Caki2 (cell line): ENCODE measurements at places on chromosomes 11 and 22. TPM values are rescaled to one million over a fixed set of nuclear protein-coding genes. Genes with fewer than 3 reads are reported as not detected.

Gene RSF1
- total RNA-seq, result 4.9 and 16.9 TPM in 2 replicates

Gene TPBGL
- not detected in 2 replicates for total RNA-seq

Gene PGA5
- total RNA-seq, result not detected in 2 replicates

- no peak for DNase-seq
Observed at GRCh38 chr22:22591348-22592299, 32.6 kb upstream of the PRAME start.

DNA sequence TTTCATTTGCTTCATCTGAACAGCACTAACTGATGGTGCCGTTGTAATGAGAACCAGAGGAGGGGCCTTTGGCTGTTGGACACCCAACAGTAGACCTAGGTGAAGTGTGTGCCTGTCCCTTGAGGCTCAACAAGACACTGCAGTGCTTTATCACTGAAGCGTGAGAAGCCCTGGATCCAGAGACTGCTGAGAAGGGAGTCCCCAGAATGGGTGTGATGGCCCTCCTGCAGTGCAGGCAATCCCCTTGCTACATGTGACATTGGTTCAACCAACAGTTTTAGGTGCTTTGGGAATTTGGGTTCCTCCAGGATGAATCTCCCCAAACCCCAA lies 125.6 kb downstream of the BRD1 start:
- DNase-seq, result no peak

Gene DDX10
- 11.2 and 25.5 TPM in 2 replicates for total RNA-seq

Gene CDC42BPG
- 0.12 and 1.1 TPM in 2 replicates for total RNA-seq

DNA sequence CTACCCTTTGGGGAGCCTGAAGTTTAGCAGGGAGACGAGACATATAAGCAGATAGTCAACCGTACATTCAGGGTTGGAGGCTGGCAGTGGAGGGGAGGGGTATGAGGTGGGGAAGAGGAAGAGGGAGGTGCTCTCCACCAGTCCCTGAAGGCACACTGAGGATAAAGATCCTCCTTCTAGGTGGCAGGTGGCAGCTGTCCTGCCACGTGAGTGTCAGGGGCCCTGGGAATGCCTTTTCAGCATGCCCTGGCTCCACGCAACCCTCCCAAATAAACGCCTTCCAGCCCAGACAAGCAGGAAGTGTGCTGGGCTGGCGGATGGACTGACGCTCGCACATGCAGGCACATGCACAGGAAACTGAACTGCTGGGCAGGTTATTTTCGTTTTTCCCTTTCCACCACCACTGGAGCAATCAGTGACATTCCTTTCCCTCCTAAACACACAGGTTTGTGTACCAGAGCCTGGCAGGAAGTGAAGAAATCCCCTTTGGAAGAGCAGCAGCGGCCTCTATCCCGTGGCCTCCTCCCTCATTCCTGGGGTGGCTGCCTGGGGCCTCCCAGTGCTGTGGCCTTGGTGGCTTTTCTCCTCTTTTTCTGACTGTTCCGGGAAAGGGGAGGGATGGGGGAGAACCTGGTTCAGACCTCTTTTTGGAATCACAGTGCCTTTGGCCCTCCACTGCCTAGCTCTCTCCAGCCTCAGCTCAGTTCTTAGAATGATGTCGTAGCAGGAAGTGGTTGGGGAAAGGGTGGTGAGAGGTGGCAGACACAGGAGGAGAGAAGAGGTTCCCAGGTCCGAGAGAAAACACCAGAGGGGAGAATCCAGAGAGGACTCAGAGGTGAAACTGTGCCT lies 157.0 kb upstream of the TIMP3 start:
- no peak for DNase-seq

Gene MMP3
- total RNA-seq, result not detected in 2 replicates

Gene OR2D2
- not detected in 2 replicates for total RNA-seq

Gene RIBC2
- total RNA-seq, result 1.6 and 5.3 TPM in 2 replicates

Gene ANKRD42
- total RNA-seq, result 3.8 and 4.9 TPM in 2 replicates

Gene RRM1
- total RNA-seq, result 93.1 and 104 TPM in 2 replicates

Gene NCR3LG1
- total RNA-seq, result 1.8 TPM in 2 replicates

DNA sequence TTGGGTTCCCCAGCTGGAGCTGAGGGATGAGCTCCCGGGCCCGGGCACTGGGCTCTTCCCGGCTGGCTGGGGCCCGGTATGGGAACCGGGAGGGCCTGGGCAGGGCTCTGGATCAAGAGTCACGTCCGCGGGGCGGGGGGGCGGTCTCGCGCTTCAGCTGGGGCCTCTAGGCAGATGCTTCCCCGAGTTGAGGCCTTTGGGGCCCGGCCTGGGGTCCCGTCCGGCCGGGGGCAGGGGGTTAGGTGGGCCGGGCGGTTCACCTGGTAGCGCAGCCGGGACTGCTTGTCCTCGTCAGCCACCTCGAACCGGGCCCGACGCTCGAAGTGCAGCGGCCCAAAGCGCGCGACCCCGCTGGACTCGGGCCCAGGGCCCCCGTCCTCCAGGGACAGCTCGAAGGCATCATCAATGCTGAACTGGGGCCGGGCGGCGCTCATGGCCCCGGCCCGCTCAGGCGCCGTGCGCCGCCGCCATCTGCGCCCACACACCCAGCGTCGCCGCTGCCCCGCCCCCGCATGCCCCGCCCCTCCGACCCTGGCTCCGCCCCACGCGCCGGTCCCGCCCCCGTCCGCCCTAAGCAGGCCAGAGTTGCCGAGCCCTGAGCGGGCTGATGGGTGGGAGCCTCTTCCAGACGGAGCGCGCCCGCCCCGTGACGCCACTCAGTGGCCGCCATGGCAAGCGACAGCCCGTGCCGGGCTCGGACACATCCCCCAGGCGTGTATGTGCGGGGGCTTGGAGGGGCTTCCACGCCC lies at the start of gene TMEM134:
TMEM134 (minus strand) TSS at position 493 of the 749 bp plus-strand sequence; CDS start at position 434, 59 bp downstream.
- peak; percentile 62 for DNase-seq

- no peak for DNase-seq
Observed at GRCh38 chr11:122864386-122865115, 18.0 kb upstream of the JHY start.

GRCh38 chr22:39808081-39808480 lies 85.5 kb downstream of the ENTHD1 start:
- no peak for DNase-seq

Gene SLC22A6
- not detected in 2 replicates for total RNA-seq

DNA sequence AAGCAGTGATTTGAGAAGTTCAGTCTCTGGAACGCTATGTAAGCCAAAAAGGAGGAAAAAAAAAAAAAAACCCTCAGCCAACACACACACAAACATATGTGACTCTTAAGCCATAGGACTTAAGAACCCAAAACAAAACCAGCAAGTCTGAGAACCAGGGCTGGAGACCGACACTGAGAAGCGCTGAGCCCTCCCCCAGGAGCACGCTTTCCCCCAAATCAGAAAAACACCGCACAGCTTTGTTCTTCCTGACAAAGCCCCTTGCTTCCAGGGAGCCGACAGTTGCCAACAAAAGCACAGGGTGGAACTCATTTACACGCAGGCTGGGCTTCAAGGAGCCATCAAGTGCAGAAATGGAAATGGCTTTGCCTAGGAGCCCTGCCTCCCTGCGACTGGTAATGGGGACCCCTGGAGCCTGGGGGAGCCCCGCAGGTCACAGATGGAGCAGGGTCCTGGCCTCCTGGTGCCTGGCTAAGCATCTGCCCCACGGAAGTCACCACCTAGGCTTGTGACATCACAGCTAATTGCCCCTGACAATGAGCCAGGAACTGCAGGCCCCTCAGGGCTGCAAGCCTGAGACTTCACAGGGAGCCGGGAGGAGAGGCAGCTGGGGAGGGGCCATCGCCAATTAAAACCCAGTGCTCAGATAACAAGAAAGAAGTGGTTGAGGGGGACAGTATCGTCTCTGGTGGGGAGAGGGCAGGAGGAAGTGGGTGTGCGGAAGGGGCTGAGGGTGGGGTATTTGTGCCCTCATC lies 66.9 kb downstream of the NFAM1 start:
- DNase-seq, result no peak

GRCh38 chr11:1896923-1897322 lies 5.2 kb upstream of the PRR33 start:
- no peak for DNase-seq

DNA sequence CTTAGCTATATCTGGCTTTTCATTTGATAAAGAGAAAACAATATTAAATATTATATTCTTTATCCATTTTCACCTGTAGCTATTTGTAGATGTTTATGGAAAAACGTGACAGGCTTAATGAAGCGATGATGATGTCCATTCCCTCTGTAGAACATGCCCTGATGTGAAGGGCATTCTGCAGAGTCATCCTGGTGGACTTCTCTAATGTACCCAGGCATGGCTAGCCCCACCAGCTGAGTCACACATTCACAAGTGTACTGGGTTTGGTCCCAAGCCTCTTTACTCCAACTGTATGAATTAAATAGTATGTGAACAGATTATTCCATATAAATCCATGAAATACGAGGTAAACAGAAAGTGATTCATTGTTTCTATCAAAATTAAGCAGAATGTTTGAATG lies 139.3 kb downstream of the CADM1 start:
- peak; percentile 32 for DNase-seq

Gene KRTAP5-8
- total RNA-seq, result not detected in 2 replicates

DNA sequence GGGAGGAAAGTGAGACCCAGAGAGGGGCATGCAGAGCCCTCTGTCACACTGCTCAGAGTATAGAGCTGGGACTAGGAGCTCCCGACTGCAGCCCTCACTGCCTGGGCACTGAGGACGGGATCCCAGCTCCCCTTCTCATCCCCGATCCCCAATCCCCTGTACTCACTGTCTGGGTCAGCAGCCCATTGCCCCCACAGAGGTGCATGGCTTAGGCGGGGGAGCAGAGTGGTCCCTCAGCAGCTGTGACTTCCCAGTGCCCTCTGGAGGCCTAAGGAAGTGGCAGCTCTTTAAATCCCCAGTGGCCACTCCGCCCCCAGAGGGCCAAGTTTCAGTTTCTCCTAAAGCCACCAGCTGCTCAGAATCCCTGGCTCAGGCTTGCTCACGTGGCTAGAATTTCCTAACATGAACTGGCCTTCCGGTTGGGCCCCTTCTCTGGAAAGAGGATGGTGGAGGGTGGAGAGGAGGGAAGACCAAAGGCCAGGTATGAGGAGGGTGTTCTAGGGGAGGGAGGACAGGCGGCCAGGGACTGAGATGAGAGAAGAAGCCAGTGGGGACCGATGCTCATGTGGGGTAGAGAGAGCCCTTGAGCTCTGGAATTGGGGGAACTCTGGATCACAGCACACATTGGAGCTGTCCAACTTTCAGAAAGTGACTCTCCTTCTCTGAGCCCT lies at the start of gene BATF2:
BATF2 (minus strand) TSS at position 262 of the 671 bp plus-strand sequence; CDS start at position 205, 57 bp downstream.
- peak; percentile 67 for DNase-seq

- DNase-seq, result no peak
Observed at GRCh38 chr22:48748113-48748859, 1079.4 kb downstream of the BRD1 start.

DNA sequence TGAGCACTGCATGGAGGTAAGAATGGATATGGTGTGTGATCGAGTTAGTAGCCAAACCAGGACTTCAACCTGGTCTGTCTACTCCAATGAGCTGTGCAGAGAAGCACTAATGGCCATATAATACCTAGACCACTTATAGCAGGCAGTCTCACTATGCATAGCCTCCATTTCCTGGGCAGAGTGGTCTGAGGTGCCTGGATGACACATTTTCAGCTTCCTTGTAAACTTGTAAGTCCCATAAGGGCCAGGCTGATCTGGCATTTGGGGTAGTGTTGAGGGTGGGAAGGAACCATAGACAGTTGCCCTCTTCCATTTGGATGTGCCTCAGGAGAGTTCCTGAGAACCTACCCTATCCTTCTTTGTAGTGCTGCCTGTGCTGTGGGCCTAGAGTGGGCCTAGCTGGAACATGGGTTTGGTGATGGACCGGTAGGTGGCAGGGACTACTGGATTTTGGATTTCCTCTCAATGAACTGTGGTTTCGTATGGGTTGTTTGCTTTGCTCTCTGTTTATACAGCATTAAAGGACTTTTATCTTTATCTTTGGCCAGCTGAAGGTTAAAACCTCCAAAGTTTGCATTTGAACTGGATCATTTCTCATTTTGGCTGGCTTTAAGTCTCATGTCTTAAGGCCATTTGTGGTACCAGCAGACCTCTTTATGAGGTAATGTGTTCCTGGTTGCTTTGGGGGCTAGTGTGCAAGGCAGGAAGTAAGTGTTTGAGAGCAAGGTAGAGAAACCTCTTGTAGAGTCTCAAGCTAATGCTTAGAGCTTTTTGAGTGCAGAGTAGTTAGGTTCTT lies 86.9 kb downstream of the STIM1 start:
- DNase-seq, result no peak

Gene ISX
- not detected in 2 replicates for total RNA-seq

- DNase-seq, result peak; percentile 22
Observed at GRCh38 chr22:39496131-39496838, 5.8 kb upstream of the MIEF1 start.

DNA sequence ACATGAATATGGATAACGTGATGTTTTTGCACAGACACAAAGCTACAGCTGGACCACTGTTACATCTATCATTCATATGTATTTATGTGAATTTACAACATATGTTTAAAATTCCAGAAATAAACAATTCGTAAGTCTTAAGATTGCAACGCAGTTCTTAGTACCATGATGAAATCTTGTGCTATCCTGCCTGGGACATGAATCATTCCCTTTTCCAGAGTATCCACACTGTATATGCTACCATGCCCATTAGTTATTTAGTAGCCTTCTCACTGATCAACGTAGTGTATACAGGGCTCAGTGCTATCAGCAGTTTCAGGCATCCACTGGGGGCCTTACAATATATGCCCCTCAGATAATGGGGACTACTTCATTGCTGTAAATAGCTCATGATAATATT lies 4.3 kb downstream of the ATL3 start:
- peak; percentile 32 for DNase-seq

DNA sequence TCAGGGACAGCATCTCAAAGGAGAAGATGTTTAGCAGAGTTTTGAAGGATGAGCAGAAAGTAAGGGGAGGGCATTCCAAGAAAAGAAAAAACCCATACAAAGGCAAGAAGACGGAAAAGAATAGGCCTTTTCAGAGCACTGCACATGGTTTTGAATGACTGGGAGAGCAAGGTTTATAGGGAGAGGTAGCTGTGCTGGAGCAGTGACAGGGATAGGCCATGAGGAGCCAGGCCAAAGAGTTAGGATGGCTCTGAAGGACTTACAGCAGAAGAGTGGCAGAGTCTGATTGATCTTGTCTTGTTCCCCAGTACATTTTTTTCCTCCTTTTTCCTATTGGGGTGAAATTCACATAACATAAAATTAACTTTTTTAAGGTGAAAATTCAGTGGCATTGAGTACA lies 55.8 kb upstream of the PAK1 start:
- DNase-seq, result no peak
